Right lobe of liver (tissue), 6 donors: ENCODE measurements at places on chromosomes 13 and 19. TPM values are rescaled to one million over a fixed set of nuclear protein-coding genes. Genes with fewer than 3 reads are reported as not detected.
A peak's percentile ranks its signal among the peaks of the same experiment; 100 is the strongest.

The XRCC1 gene
- 7.4 TPM for total RNA-seq

The ADGRE3 gene
- 0.16 TPM for total RNA-seq

DNA sequence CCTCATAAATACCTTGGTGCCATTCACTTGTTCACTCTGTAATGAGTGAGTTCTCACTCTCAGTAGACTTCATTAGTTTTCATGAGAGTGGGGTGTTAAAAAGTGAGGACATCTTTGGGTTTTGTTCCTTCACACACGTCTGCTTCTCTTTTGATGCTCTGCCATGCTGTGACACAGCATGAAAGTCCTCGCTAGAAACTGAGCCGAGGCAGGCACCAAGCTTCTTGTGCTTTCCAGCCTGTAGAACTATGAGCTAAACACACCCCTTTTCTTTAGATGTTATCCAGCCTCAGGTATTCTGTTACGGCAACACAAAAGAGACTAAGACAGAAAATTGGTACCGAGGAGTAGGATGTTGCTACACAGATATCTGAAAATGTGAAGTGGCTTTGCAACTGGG is 43.7 kb downstream of the ALOX5AP start:
- H3K36me3 ChIP-seq, result no peaks in the 10 kb centered on the region
- no peak overlapping the region for H3K4me3 ChIP-seq
- H3K4me1 ChIP-seq, result no peaks in the 10 kb centered on the region
- no peak for DNase-seq

DNA sequence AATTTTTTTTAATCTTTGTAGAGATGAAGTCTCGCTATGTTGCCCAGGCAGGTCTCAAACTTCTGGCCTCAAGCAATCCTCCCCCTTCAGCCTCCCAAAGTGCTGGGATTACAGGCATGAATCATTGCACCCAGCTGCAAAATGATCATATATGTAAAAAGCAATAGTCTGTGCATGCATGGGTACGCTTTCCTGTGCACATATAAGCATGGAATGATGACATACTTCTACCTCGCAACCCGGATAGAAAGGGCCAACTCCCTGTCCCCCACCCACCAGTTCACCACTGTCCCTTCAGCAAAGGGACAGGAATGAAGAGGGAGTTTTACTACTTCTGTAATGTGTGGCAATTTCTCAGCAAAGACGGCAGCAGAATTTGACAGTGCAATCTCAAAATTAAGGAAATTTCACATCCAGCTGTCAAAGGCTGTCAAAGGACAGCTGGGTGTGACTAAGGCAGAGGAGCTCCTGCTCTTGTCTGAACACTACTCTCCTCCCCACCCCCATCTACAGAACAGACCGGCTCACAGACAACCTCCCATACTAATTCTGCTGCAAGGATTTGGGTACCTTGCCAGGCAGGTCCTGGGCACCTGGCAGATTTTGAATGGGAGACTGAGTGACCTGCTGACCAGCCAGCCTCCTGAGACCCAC is 95.6 kb downstream of the TSHZ3 start:
- H3K36me3 ChIP-seq, result no peaks in the 10 kb centered on the region
- no peaks in the 10 kb centered on the region for H3K4me1 ChIP-seq
- DNase-seq, result no peak
- H3K27ac ChIP-seq, result no peak overlapping the region
- no peak overlapping the region for H3K4me3 ChIP-seq
- H3K27me3 ChIP-seq, result no peaks in the 10 kb centered on the region

DNA sequence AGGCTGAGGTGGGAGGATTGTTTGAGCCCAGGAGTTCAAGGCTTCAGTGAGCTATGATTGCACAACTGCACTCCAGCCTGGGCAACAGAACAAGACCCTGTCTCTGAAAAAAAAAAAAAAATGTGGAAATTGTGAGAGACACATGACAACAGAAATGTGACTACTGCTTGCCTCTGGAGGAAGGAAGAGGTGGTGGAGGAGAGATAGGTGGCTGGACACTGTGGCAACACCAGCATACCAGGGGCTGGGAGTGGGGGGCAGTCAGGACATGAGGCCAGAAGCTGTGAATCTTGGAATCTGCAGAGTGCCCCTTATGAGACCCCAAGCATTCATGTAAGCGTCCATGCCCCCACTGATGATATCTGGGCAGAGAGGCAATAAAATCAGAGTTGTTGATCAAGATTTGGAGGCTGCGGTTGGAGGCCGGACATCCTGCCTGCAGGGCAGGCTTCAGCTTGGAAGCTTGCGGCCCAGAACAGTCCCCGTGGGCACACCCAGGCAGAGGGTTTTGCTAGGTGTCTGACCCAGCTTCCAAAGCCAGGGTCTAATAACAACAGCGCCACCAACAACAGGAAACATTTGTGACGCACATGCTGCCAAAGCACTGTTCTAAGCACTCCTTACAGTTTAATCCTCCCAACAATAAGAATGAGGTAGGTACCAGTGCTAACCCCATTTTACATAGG is 16.9 kb downstream of the FAM187B start:
- H3K4me1 ChIP-seq, result no peaks in the 10 kb centered on the region
- peak overlapping the region; percentile 13 for H3K27ac ChIP-seq
- peak; percentile 62 for DNase-seq
- H3K27me3 ChIP-seq, result no peaks in the 10 kb centered on the region

- H3K27me3 ChIP-seq, result no peaks in the 10 kb centered on the region
- H3K4me3 ChIP-seq, result no peak overlapping the region
- DNase-seq, result no peak
- H3K27ac ChIP-seq, result no peak overlapping the region
- no peaks in the 10 kb centered on the region for H3K4me1 ChIP-seq
Observed at GRCh38 chr19:3954107-3954506, 16.8 kb downstream of the DAPK3 start.

DNA sequence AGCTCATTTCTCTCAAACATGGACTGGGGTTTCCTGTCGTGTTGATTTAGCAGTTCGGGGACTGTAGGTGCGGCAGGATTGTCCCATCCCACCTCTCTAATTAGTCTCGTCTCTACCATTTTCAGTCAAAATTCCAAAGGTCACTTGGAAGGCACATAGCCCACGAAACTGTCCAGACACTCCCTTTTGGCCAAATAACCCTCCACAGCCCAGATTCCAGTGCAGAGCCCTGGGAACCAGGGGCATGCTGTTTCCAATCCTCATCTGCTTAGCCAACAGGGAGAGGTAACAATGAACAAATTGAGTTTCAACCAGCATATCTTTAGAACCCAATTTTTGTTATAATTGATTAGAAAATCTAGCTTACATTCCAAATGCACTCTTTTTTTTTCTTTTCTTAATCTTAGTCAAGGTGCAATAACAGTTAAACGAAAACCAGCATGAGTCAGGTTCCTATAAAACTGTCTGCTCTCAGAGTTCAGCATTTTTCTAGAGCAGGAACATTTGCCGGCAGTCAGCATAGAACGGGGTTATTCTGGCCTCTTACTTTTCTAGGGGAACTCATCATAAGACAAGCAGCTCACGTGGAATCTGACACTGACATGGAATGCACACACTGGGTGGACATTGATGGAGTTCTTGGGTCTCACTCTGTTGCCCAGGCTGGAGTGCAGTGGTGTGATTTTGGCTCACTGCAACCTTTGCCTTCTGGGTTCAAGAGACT is 14.4 kb upstream of the CEBPA start:
- DNase-seq, result no peak
- H3K4me1 ChIP-seq, result no peaks in the 10 kb centered on the region
- no peaks in the 10 kb centered on the region for H3K27me3 ChIP-seq
- H3K27ac ChIP-seq, result peak overlapping the region; percentile 76
- no peak overlapping the region for H3K4me3 ChIP-seq
- no peaks in the 10 kb centered on the region for H3K36me3 ChIP-seq

- peak; percentile 35 for DNase-seq
- H3K36me3 ChIP-seq, result no peaks in the 10 kb centered on the region
- no peak overlapping the region for H3K4me3 ChIP-seq
- H3K27me3 ChIP-seq, result no peaks in the 10 kb centered on the region
- H3K4me1 ChIP-seq, result no peaks in the 10 kb centered on the region
Observed at GRCh38 chr19:38912600-38913514, 871 bp upstream of the CCER2 start.

DNA sequence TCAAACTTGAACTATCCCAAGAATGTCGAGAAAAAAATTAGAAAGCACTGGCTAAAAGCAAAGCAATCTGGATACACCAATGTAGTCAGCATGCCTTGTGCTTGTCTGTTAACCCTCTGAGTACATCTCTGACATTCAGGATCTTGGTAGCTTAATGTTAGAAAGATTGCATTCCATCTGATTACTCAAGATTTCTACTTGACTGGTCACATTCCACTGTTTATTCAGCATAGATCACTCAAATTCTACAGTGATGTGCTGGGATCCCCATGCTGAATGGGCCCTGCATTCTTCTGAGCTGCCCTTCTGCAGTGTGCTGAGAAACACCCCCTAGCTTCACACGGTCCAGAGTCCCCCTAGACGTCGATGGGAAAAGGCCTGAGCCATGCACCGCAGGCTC is 295.4 kb upstream of the MAB21L1 start:
- no peaks in the 10 kb centered on the region for H3K27me3 ChIP-seq
- H3K4me1 ChIP-seq, result no peaks in the 10 kb centered on the region
- H3K27ac ChIP-seq, result no peak overlapping the region
- no peak overlapping the region for H3K4me3 ChIP-seq
- H3K36me3 ChIP-seq, result no peaks in the 10 kb centered on the region
